ENCODE measurements at places on chromosomes 3 and 15. TPM values are rescaled to one million over a fixed set of nuclear protein-coding genes. Genes with fewer than 3 reads are reported as not detected.

HIGD2B gene
- not detected for polyA plus RNA-seq

DNA sequence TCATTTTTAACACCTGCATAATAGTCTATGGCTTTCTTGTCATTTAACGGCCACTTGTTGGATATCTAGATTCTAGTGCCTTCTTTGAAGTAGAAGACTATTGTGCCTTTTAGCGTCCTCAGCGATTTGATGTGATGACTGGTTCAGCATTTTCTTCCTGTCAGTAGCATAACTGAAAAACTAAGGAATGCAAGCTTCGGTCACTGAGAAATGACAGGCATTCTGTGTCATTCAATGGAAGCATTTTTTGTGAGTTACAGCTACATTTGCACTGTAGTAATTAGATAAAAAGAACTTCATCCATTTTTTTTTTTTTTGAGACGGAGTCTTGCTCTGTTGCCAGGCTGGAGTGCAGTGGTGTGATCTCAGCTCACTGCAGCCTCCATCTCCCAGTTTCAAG lies 10.3 kb downstream of the NEK11 start:
- DNase-seq = no peak

TARS3 gene
- 23.0 TPM for polyA plus RNA-seq

- no peak for DNase-seq
Measured at GRCh38 chr15:77384589-77385359, 35.1 kb downstream of the PEAK1 start.

DNA sequence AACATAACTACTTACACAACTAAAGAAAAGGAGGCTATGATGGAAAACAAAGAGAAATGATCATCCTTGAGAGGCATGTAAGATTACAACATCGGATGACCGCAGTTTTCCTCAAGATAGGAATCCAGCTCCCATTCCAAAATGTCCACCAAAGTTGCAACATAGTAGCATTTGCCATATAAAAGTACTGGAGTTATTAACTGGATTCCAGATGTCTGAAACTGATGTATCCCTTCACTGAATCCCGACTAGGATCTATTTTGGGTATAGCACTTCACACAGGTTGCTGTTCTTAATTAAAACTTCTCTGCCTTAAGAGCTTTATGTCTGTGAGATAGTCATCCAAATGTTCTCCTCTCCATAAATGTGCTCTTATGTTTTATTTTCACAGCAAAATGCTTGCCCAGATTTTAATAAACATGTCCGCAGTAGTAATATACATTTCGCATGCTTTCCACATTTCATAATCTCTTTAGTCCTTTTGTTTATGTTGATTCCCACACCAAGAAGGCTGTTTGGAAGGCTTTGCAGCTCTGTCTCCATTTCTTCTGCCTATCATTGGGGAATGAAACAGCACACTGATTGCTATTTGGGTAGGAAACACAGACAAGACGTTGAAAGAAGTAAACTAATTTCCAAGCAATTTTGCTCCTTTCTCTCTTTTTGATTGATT lies 716.5 kb upstream of the CFAP20DC start:
- no peak for DNase-seq

GRCh38 chr3:55077726-55078125 lies 149.9 kb upstream of the LRTM1 start:
- no peak for DNase-seq

GRCh38 chr15:74398183-74398582 lies 30.7 kb upstream of the CYP11A1 start:
- no peak for DNase-seq

DNA sequence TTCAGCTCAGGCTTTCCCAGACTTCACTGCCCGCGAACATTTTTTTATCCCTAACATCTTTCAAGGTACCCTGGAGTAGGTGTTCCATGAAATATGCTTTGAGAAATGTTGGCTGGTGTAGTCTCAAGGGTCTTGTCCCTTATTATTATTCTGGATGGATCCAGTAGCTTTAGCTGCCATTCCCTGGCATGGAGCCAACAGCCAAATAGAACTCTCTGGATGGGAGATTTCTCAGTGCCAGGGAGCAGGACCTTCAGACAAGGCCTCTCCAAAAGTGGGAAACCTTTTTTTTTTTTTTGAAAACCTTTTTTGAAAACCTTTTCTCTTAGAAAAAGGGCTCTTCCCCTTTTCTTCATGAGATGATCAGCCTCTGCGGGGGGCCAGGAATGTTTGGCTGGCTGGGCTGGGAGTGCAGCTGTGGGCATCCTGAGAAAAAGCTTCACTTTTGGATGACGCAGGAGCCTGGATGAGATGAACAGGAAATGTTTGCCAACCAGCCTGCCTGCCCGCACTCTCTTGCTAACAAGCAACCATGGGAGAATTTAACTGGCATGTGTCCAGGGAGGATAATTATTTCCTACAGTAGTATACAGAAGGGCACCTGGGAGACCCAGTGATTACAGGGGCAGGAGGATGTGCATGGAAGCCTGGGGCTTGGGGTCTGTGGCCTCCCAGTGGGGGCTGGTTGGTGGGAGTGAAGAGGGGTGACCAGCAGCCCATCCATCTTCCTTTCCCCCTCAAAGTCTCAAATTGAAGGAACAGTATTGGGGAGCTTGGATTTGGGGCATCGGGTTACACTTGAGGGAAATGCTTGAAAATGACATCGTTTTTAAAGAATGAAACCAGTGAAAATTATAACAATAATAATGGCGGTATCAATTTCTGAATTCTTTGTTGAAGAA lies 109.1 kb upstream of the LRIG1 start:
- no peak for DNase-seq

LARP6 gene
- polyA plus RNA-seq = 19.1 TPM

PRTG gene
- polyA plus RNA-seq = 16.0 TPM

GRCh38 chr3:34876997-34877396 lies 762.3 kb upstream of the ARPP21 start:
- no peak for DNase-seq

DNA sequence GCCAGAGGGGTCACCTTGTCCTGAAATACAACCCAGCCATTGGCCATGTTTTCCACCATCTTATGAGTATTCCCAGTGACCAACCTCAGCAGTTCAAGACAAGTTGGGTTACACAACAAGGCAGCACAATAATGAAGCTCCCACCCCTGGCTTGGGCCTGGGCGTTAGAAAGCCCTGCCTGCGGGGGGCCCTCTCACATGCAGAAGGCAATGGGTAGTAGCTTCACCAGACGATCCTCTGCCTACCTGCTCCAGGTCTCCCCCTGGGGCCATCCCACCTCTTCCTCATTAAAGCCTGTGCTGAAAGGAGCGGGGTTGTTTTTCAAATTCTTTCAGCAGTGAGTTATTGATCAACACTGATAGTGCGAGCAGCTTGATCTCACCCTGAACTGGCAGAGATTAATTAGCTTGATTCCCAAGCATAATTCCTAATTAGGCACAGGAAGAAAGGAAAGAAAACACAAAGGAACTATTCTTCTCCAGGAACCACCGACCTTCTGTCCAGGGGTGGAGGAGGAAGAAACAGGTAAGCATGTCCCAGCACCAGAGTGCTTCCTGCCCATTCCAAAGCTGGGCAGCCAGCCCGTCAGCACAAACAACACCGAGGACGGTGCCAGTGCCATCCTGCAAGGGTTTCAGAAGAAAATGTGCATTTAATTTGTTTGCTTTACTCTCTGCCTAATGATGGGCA lies 79.7 kb upstream of the CGNL1 start:
- DNase-seq = no peak

DNA sequence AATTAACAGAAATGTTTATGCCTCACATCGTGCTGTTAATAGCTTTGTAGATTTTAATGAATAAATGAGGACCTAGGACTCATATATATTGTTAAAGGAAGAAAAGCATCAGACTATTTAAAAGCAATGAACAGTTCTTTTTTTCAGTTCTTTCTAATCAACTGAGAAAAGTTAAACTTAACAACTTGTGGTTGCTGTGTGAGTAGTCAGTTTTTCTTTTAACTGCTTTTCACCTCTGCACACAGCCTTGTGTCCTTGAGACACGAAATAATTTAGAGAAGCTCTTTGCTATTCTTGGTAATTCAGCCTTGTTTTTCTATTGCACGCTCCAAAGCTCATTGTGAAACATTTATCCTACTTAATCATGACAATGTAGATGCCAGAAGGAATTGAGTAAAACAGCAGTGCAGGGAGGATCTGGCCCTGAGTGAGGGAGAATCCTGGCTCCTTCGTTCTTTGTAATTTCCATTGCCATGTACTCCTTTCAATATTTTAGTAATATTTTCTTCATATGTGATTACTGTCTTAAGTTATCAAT lies 499.0 kb downstream of the PYDC2 start:
- DNase-seq = peak; percentile 31

AMIGO3 gene
- polyA plus RNA-seq = 1.7 TPM

DNA sequence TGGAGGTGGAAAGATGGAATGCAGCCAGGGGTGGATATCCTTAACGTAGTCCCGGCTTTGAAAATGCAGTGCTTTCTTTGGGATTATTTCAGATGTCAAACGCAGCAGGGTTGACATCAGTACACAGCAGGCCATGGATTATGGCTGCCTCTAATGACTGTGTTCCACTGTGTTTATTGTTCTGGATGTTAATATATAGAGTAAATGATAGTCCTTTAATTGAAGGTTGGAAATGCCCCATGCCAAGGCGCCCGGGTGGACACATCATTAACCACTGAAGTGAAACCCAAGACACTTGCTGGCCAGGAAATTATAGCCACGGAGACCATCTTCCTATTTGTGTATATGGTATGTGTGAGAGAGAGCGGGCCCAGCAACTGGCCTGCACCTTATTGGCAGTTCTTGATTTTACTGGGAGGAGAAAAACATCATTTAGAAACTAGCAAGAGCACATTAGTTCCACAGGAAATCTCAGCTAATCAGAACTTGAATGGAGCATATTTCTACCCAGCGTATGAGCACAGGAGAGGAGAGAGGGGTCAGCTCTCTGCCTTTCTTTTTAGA lies 254.9 kb upstream of the RASGRP1 start:
- no peak for DNase-seq

DNA sequence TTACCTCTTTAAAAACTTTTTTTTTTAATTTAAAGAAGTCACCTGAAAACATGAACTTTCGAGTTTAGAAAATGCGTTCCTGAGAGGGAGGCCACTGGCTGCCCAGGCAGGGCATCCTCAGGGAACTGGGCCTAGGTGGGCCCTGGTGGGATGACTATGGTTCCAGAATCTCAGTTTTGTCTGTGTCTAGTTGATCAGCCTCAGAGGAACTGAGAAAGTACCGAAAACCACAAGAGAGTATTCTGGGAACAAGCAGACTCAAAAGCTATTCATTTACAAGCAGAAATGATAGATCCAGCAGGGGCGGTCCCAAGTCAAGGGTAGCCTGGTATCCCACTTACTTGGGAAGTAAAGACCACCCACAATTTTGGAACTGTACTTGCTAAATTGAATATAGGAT lies 10.5 kb downstream of the WWTR1 start:
- DNase-seq = no peak

- DNase-seq = no peak
Measured at GRCh38 chr15:48307586-48307985, 23.6 kb upstream of the DUT start.

JMJD7 gene
- polyA plus RNA-seq = 12.3 TPM

ANKRD34C gene
- not detected for polyA plus RNA-seq

- no peak for DNase-seq
Measured at GRCh38 chr3:168654700-168655099, 559.0 kb upstream of the GOLIM4 start.

DNA sequence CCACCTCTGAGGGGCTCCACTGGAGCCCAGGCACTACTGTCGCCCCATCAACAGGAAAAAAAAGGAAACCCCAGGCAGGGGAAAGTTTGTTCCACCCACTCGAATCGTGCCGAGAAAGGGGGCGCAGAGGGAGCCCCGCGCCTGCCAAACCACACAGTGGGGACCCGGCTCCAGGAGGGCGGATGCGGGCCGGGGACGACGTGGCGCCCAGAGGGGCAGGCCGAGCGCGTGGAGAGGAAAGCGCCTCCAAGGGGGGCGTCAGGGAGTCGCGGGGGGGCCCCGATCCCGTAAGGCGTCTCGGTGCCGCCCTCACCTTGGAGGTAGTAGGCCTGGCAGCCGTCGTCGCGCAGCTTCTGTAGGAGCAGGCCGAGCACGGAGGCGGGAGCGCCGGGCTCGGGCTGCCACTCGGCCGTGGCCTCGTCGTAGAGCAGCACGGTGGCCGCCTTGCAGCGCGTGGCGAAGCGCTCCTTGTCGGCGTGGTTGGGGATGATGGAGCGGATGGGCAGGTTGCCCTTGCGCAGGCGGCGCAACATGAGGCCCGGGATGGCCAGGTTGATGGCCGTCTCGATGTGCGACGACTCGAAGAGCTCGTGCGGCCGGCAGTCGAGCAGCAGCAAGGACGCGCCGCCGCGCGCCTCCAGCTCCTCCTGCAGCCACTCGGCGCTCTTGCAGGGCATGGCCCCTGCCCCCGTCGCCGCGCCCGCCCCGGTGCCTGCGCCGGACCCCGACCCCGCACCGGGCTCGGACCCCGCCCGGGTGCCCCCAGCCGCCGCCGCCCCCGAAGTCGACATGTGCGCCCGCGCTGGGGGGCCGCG lies 627 bp downstream of the DUSP7 start:
- no peak for DNase-seq

DNA sequence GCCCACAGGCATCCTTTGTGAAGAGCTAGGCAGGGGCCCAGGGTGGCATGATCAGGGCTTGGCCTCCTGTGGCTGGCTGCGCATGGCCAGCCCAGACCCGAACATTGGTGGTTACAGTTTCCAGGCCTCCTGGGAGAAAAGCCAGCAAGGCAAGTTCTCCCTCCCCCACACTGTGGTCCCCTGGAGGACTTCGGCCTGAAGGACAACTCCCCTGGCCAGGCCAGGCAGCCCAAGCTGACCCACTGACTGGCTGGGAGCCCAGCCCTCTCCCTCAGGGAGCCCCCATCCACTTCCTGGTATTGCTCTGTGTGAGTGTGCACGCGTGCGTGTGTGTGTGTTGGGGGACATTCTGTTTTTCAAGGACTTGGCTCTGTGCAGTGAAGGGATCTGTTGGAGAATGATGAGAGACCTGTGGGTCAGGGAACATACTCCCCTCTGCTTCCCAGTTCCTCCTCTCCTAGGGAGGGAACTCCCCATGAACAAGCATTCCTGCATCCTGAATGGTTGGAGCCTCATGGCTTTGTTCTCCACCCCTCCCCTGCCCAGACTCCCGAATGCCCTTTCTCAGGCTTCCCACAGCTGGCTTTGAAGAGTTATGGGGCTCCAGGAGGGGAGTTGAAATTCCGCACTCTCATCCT lies 29.5 kb downstream of the CORO2B start:
- no peak for DNase-seq

DNA sequence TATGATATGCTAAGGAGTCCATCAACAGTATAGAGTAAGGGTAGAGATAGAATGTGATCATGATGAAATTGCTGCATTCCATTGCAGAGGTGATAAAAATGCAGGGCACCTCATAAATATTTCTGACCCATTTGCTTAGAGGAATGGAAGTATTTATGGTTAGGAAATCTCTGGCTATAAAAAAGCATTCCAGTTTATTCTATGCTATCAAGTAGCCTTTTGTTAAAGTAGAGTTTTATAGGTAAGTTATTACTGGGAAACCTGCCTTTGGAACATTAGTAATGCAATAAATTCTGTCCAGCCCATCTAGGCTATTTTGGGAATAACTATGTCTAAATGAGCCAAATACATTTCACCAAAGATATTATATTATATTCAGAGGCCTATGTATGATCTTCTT lies 19.8 kb upstream of the STRIT1 start:
- no peak for DNase-seq

- no peak for DNase-seq
Measured at GRCh38 chr3:31237887-31238286, 294.8 kb upstream of the STT3B start.

LSG1 gene
- 28.0 TPM for polyA plus RNA-seq

Data from left renal pelvis (tissue), 4 donors.